Kidney glomerular epithelial cell (primary cell): ENCODE measurements at places on chromosomes 5 and 9.

DNA sequence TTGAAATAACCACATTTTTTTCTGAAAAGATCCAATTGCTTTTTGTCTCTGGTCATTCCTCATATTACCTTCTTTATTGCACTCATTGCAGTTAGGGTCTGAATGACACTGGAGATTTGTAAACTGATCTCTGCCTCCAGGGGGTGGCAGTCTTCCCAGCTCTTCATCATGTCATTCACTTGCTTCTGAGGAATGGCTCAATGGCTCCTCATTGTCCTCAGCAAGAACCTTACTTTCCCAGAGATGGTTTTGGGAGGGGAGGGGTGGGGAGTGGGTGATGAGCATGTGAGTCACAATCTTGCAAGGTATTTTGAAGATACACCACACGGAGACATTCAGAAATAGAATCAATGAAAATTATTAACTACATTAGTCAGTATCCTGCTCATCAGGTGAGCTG is 159.8 kb upstream of the GAS1 start:
- peak; percentile 97 for DNase-seq

DNA sequence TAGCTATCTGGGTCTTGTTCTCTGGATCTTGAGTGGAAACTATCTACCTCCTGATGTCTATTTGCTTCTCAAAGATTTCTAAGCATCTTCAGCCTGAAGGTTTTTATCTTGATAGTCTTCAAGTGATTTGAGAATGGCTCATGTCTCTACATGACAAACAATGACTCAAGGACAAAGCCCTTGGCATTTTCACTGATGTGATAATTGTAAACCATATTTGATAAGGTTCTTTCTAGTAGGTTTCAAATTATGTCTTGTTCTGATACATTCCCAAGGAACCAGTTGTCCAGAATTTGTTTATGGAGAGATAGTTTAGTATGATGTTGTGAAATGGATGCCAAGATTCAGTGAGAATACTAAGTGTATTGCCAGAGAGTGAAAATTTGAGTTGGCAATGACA is 1079.3 kb upstream of the CDH9 start:
- DNase-seq, result no peak

GRCh38 chr5:157735991-157736390 is 4.8 kb downstream of the THG1L start:
- no peak for DNase-seq

DNA sequence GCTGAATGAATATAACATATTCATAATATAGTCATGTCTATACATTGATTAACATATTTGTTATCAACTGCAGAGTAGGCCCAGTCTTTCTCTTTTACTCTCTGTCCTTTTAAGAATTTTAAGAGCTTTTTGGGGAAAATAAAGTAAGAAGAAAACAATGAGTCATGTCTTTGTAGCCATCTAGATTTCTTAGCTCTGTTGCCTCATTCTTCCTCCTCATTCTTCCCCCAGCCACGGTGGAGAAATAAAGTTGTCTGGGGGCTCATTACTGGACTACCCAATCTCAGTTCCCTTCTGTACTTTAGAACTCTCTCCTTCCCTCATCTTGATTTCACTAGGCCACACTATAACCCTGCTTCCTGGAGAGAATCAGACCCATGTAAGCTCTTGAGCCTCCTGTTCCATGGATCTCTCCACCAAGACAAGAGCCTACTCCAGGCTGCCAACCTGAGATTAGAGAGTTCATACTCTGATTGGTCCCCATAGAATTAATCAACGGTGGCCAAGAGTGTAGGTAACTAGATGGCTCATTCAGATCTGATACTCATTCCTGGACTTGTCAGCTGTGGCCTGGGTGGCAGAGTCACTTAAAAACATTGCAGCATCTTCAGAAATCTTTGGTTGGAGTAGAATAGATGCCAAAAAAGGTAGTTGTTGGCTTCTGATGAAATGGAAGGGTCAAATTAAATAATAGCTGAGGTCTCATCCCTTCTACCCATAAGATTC is 44.2 kb downstream of the ITGA1 start:
- no peak for DNase-seq

DNA sequence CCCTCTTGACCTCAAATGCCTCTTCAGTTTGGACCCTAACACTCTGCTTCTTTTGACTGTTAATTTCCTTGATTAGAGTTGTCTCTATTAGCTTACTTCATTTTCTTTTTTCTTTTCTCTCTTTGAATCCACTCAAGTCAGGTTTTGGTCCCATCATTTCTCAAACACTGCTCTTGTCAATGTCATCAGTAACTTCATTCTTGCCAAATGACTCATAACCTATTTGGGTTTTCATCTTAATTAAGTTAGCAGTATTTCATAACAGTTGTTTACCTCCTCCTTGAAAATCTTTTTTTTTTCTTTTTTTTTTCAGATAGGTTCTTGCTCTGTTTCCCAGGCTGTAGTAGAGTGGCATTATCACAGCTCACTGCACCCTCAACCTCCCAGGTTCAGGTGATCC is 119.6 kb downstream of the PARP8 start:
- DNase-seq, result no peak

DNA sequence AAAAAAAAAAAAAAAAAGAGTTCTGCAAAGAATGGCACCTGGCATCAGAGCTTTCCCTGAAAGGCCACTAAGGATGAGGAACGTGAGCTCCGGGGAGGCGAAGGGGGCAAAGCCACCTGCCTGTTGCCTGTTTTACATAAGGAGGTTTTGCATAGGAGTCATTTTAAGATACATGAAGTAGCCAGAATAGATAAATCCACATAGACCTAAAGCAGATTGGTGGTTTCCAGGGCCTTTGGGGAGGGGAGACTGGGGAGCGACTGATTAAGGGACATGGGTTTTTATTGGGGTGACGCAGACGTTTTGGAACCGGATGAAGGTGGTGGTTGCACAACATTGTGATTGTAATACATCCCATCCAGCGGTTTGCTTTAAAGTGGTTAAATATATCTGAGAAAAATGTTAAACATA is 7.1 kb downstream of the NEK6 start:
- DNase-seq, result no peak

GRCh38 chr5:81393783-81394718 is at the start of gene ACOT12:
TSS of gene ACOT12 (minus strand) at chr5:81394134. CDS start at chr5:81394114, 20 bp downstream.
- no peak for DNase-seq

DNA sequence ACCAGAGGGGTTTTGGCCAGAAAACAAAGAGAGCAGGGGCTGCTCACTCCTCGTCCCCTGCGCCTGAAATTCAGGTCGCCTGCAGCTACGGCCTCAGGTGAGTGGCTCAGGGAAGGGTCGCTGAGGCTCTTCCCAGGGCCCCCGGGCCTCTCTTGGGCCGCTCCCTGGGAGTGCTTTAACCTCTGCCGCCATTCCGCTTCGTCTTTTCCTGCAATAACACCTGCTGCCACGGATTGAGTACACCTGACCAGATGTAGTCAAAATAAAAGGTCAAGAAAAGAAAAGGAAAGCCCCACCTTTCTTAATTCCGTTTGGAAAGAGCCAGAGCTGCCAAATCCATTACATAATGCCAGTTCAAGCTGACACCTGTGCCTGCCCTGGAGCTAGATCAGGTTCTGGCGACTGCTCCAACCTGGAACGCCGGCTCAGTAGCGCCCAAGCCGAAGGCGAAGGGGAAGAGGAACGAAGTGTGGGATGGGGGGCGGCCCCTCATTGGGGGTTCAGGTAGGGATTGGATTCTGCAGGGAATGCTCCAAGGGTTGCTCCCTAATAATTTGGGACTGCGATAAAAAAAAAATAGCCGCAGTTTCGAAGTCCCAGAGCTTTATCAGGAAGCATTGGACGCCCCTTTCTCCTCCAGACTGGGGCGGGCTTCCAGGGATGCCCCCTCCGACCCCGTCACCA is 193.9 kb downstream of the MEF2C start:
- DNase-seq, result no peak

GRCh38 chr5:77232574-77233358 is 22.3 kb downstream of the PDE8B start:
- no peak for DNase-seq

- no peak for DNase-seq
These were observed 26.4 kb upstream of the JMY start for GRCh38 chr5:79209505-79209904.

DNA sequence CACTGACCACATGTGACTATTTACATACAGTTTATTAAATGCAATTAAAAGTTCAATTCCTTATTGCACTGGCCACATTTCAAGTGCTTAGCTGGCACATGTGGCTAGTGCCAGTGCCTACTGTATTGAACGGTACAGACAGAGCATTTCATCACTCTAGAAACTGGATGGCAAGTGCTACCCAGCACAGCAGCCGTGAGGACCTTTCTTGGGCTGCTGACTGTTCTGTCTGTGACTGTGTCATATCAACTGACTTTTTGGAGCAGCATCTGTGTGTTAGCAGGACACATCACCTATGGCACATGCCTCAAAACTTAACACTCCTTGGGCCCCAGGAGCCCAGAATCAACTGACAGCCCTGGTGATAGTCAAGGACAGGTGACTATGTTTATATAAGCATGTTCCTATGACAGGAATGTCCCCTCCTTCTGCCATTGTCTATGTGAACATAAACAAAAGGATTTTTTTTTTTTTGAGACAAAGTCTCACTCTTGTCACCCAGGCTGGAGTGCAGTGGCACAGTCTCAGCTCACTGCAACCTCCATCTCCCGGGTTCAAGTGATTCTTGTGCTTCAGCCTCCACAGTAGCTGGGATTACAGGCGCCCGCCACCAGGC is 8.9 kb downstream of the IRF1 start:
- no peak for DNase-seq

- DNase-seq, result no peak
These were observed 4.9 kb downstream of the SH3GLB2 start for GRCh38 chr9:129023036-129023907.

DNA sequence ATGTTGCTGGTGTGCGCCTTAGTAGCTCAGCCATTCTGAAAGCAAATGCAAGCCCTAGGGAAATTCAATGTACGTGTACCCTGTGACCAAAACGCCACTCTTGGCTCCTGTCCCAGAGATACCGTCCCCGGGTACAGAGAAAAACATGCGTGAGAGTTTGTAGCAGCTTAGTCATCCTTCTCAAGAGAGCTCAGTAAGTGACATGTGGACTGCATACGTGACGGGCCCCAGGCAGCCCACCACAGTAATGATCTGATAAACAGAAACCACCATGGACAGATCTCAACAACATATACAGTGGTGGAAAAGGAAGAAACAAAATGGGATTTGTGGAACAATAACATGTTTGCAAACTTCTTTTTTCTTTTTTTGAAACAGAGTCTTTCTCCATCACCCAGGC is 45.1 kb downstream of the S1PR3 start:
- no peak for DNase-seq

DNA sequence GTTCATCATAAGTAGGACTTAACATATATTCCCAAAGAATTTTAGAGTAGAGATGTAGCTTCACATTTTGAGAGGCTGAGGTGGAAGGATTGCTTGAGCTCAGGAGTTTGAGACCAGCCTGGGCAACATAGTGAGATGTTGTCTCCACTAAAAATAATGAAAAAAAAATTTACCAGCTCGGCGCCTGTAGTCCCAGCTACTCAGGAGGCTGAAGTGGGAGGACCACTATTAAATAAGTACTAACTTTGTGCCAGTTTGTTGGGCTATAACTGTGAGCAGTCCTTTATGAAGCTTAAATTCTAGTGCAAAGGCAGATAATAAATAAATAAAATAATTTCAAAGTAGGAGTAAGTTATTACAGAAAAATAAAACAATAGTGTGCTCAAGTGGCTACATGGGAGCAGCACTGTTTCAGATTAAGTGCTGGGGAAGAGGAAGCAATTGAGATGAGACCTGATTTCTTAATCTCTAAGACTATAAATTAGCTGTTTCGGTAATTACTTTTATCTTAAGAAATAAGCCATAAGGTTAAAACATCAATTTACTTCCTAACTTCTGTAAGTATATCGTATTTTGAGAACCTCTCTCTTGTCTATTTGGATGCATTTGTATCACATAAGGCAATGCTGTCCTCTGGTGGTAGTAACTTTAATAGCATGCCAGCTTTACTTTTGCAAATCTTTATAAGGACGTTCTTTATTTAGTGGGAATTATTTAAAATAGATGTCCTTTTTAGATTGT is 98.9 kb downstream of the CSNK1G3 start:
- DNase-seq, result peak; percentile 61

- no peak for DNase-seq
These were observed 392.5 kb downstream of the KDM4C start for GRCh38 chr9:7150153-7150890.

- peak; percentile 32 for DNase-seq
These were observed 127.4 kb downstream of the BARX1 start for GRCh38 chr9:93827545-93828330.

- DNase-seq, result no peak
These were observed 32.3 kb downstream of the TSPAN17 start for GRCh38 chr5:176679365-176680225.
